ENCODE measurements at places on chromosomes 3 and 15. TPM values are rescaled to one million over a fixed set of nuclear protein-coding genes. Genes with fewer than 3 reads are reported as not detected.

Gene POLQ
- total RNA-seq: 7.3 TPM

Gene GATM
- total RNA-seq: 83.8 TPM

Gene IGSF10
- 23.2 TPM for total RNA-seq

Gene SPINT1
- 31.4 TPM for total RNA-seq

Gene IQCF5
- not detected for total RNA-seq

Gene CD200R1
- total RNA-seq: 7.5 TPM

Gene PRR20G
- not detected for total RNA-seq

Gene SLC6A1
- total RNA-seq: 3.2 TPM

Gene MEX3B
- total RNA-seq: 17.1 TPM

Gene EFHB
- total RNA-seq: not detected

Gene KCNH8
- 1.5 TPM for total RNA-seq

Gene EFCAB12
- total RNA-seq: not detected

Gene GOLGA6A
- total RNA-seq: not detected

Gene SAMMSON
- total RNA-seq: 0.21 TPM

Gene CISH
- total RNA-seq: 5.0 TPM

Gene IDH2
- 85.0 TPM for total RNA-seq

Gene MORC1
- total RNA-seq: 0.90 TPM

Gene KY
- total RNA-seq: 4.9 TPM

Gene OR5K2
- total RNA-seq: not detected

Gene THAP10
- 5.0 TPM for total RNA-seq

Gene TMC3
- 0.95 TPM for total RNA-seq

Gene CLDN18
- not detected for total RNA-seq

Gene IL17RB
- 1.5 TPM for total RNA-seq

Gene SCN5A
- total RNA-seq: 3.1 TPM

Gene SERPINI2
- 3.9 TPM for total RNA-seq

Gene XCR1
- 1.0 TPM for total RNA-seq

Gene RASL12
- total RNA-seq: 54.6 TPM

Gene ASB14
- total RNA-seq: 0.21 TPM

Gene COL7A1
- 20.0 TPM for total RNA-seq

Gene STRC
- total RNA-seq: 0.05 TPM

All from urinary bladder (tissue), 4 donors.